Epithelial cell of proximal tubule (primary cell): ENCODE measurements at places on chromosomes 12 and 14. TPM values are rescaled to one million over a fixed set of nuclear protein-coding genes. Genes with fewer than 3 reads are reported as not detected.

GRCh38 chr14:96565811-96566210 is 63.6 kb downstream of the PAPOLA start:
- no peak for DNase-seq

DNA sequence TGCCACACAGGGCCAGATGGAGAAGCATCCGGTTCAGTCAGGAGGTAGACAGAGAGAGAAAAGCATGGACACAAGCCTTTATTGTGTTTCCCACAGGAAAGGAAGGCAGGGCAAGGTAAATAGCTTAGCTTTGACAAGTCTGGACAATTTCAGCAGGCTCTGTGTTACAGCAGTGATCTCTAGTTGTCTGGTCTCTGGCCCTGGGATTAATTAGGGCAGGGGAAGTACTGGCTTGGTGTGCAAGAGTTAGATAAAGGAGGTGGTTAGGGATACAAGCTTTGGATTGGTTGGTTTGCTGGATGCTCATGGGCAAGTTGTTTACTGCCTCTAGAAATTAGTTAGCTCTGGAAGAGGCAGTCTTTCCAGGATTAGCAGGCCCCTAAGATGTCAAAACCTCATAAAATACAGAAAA is 15.1 kb upstream of the NGDN start:
- DNase-seq, result no peak

GRCh38 chr12:113208041-113208934 is 13.0 kb upstream of the TPCN1 start:
- no peak for DNase-seq

Gene RASSF9
- total RNA-seq, result 1.8 and 3.8 TPM in 2 replicates

Gene RFLNA
- total RNA-seq, result 0.69 and 0.80 TPM in 2 replicates

Gene KRT78
- total RNA-seq, result not detected in 2 replicates

Gene CAPS2
- 0.06 and 1.7 TPM in 2 replicates for total RNA-seq
